MG63 (cell line): ENCODE measurements at places on chromosomes 2 and 18. TPM values are rescaled to one million over a fixed set of nuclear protein-coding genes. Genes with fewer than 3 reads are reported as not detected.

Gene FBXO48
- 0.13 TPM in 1 of 2 replicates, not detected in the other for total RNA-seq

Gene SCN3A
- total RNA-seq, result 22.7 and 27.1 TPM in 2 replicates

Gene DCDC2C
- not detected in 2 replicates for total RNA-seq

Gene GULP1
- total RNA-seq, result 14.6 and 102 TPM in 2 replicates

Gene CD28
- total RNA-seq, result 0.10 TPM in 1 of 2 replicates, not detected in the other

Gene VIT
- 7.9 and 9.3 TPM in 2 replicates for total RNA-seq
